ENCODE measurements at places on chromosomes 3 and 15.

GRCh38 chr3:184791171-184791570 lies 20.8 kb upstream of the VPS8 start:
- DNase-seq: no peak

DNA sequence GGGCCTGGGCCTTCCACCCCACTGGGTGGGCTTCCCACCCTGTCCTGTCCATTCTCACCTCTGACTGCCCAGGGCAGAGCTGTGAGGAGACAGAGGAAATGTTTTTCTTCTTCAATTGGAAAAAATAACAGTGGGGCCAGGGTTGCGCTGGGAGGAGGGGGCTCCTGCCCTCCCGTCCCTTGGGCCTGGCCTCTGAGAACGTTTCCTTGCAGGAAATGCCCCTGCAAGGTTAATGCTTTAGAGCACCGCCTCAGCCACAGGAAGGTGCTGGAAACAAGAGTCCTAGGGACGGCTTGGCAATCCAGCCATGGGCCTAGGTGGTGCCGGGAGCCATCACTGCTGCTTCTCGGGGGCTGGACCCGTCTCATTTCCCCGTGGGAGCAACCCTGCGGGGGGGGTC lies 3.8 kb upstream of the PLXND1 start:
- no peak for DNase-seq

- no peak for DNase-seq
Observed at GRCh38 chr3:165874663-165875489, 37.7 kb upstream of the BCHE start.

- DNase-seq: no peak
Observed at GRCh38 chr3:120048355-120049041, 45.7 kb downstream of the GSK3B start.

DNA sequence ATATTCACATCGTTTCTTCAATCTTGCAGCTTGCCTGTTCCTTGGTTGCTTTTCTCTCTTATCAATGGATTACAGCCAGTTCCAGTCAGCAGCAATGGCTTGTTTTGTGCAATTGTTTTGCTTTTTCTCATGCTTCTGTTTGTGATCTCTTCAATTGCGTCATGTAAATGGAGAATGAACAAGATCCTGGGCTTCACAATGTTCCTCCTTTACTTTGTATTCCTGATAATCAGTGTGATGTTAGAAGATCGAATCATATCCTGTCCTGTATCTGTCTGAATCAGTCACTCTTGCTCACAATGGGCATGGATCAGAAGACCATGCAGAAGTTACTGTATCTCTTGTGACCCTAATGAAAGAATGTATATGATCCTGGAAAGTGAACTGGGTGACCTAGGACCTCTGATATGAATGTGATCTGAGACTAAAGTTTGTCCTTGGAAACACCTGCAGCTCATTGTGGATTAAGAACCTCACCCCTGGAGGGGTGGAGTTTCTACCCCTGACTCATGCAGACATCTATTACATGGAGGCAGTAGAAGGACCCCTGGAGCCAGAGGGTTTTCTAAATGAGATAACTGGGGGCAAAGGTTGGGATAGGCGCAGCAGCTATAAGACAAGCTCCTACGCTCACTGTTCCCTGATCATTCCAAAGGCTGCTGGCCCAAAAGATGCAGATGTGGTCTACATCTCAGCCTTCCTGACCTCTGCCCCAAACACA lies 32.2 kb downstream of the SLC24A1 start:
- DNase-seq: no peak

DNA sequence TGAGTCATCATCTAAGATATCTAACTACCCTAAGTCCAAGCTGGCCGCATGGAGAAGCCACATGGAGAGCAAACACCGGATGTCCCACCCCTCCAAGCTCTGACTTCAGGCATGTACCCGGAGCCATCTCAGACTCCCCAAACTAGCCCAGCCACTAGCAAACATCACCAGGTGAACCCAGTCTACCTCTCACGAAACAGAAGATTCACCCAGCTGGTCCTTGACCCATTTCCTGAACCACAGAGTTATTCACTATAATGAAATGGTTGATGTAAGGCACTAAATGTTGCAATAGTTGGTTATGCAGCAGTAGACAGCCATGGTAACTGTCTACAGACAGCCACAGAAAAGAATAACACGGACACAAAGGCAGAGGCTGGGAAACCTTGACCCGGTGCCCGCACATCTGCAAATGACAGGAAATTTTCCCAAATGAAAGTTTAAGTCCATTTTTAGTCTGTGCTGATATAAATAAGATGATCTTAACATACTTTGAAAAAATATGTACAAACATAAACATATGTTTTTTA lies 265.5 kb upstream of the ATP10A start:
- DNase-seq: no peak

GRCh38 chr15:59133929-59134427 lies 29.0 kb downstream of the CCNB2 start:
- no peak for DNase-seq

GRCh38 chr15:80991421-80991820 lies 1.8 kb upstream of the MESD start:
- DNase-seq: no peak

DNA sequence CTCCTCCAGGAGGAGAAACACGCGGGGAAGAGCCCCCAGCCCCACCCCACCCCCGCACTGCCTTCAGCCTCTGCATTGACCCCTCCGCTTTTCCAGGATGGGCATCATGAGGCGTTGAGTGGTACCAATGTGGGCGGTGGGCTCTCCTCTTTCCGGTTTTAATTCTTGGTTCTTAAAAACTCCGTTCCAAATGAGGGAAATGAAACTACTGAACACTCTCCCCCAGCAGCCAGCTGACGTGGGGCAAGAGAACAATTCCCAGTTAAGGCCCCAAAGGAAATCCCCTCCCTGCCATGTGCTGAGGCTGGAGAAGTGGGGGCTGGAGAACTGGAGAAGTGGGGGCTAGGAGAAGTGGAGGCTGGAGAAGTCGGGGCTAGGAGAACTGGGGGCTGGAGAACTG lies 5.3 kb upstream of the NRROS start:
- no peak for DNase-seq
